ENCODE measurements at places on chromosomes 1 and 21.

GRCh38 chr1:176193023-176193422, 14.1 kb downstream of the COP1 start:
- no peak for DNase-seq

DNA sequence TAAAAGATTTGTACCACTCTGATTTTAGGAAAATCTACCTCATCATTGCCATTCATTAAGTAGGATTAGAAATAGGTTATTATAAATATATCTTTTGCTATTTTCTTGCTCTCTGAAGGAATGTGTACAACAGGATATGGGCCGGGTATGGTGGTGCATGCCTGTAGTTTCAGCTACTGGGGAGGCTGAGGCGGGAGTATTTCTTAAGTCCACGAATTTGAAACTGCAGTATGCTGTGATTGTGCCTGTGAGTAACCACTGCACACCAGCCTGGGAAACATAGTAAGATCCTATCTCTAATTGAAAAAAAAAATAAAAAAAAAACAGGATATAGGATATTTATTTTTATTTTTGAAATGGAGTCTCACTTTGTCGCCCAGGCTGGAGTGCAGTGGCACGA, 50.0 kb downstream of the CLIC4 start:
- no peak for DNase-seq

DNA sequence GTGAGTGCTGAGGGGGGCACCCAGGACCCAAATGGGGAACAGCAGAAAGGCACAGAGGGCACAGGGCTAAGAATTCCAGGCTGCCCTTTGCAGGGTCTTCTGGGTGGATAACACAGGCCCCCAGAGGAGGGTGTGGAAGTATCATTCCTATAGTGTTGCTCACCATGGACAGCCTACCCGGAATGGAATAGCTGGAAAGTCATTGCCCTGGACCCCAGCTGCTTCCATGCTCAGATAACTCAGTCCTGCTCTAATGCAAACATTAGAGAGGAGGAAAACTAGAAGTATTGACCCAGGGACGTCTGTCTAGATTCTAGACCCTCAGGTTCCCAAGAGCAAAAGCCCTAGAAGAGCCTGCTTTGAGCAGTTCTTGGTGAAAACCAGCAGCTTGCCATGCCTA, 24.7 kb downstream of the SLC6A17 start:
- no peak for DNase-seq

GRCh38 chr1:65459397-65459768, 38.9 kb downstream of the LEPR start:
- DNase-seq: peak; percentile 79

GRCh38 chr1:57091642-57092041, 125.8 kb upstream of the C8B start:
- no peak for DNase-seq

GRCh38 chr1:240174734-240175133, 83.1 kb downstream of the FMN2 start:
- DNase-seq: no peak

DNA sequence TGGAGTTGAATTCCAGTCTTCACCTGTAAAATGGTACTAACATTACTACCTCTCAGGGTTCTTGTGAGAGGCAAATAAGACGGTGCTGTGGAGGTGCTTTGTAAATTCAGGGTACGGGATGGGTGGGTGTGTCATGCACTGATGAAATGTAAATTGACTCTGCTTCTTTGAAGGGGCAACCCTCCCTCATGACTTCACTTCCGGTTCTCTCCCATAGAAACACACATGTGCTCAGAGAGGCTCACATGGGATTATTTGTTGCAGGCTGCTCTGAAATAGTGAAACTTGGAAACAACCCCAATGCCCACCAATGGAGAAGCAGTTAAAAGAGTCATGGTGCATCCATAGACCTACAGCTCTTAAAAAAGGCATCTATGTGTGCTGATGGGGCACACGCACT, 44.9 kb upstream of the SCMH1 start:
- DNase-seq: no peak

DNA sequence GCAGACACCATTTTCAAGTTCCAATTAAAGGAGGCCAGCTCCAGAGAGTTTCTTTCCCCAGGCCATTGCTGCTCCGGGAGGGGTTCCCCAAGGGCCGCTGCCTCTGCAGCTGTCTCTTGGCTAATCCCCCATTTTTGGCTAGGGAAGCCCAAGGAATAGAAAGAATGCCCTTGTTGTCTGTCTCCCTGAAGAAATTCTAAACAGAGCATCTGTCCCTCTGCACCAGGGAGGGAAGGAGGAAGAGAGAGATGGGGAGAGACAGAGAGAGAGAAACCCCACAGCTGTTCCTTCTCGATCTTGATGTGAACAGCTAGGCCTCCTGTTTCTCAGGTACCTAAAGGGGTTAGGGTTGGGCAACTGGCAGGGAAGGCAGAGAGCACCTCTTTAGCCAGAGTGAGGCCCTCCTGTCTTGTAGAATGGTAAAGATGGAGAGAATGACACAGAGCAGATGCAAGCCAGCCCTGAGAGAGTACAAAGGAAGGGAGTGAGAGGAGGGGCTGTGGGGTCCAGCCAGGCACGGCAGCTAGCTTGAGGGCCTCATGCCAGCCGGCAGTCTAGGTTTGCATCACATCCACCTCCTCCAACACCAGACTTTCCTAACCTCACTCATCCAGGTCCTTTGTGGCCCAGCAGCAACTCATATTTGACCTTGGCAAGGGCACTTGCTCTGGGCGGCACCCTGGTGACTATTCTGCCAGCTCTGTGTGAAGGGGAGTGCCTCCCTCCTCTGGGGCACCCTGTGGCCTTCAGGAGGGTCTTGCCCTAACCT, 13.1 kb downstream of the OPTC start:
- DNase-seq: no peak

DNA sequence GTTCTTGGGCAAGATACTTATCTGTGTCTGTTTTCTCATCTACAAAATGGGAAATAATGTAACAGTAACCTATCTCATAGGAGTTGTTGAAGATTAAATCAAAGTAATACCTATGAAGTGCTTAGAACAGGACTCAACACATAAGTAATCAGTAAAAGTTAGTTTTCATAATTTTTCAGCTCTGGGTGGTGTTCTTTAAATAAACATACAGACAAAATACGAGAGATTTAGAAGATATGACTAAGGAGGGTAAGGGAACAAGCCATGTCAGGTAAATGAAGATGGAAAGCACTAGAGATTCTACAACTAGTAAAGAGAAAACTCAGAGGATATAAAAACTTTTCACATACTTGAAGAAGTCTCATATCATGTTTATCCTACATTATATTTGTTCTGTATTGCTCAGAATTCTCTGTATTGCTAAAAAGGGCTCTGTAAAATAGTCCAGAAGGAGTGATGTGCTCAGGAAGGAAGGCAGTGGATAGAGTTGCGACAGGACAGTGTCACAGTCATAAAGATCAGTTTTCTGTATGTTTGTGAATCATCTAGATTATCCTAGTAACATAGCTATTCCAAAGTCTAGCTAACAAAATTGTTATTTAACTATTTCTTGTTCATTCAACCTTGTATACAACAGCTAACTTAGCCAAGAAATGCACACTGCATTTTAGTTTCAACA, 16.0 kb downstream of the LIN9 start:
- DNase-seq: no peak

DNA sequence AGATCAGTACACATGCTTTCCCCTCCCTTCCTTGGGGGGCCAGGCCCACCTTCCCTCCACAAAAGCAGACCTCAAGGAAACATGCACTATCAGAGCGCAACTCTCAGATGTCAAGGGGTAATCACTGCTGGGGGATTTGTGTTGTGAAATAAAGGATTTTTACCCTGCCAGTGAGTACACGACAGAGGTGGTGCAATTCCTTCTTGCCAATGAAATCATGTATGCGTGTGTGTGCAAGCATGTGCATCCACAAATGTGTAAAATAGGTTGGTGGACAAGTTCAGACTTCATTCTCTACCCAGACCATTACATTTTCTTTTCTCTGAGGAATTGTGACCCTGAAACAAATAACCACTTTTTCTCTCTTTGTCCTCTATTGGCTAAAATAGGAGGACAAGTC, 9.8 kb upstream of the NOS1AP start:
- DNase-seq: no peak

DNA sequence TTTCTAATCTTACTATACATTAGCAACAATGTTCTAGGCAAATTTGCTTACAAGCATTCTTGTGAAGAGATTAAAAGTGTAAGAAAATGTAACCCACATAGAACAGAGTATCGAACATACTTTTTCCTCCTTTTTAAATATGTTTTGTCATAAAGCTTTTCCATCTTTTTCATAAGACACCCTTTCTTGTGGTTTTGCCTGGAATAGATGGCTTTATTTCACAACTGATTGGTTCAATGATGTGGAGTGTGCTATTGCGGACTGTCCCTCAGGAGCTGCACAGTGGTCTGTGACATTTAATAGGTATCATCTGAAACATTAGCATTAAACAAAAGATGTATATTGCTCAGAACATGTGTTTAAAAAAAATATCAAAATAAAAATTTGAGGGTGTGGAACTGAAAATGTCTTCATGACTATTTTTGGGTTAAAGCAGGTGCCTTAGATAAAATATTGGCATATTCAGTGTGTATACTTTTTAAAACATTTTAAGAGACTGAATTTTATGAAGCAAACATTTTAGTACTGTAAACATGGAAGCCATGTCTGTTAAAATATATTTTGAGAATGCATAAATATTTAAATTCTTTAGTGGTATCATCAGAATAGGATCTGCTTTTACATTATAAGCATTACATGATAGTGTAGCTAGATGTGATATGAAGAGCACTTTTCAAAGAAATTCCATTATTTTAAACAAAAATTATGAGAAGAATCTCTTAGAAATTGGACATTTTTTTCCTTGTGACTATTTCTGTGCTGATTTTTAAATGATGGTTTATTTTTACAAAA, 48.3 kb upstream of the C1orf146 start:
- DNase-seq: no peak

DNA sequence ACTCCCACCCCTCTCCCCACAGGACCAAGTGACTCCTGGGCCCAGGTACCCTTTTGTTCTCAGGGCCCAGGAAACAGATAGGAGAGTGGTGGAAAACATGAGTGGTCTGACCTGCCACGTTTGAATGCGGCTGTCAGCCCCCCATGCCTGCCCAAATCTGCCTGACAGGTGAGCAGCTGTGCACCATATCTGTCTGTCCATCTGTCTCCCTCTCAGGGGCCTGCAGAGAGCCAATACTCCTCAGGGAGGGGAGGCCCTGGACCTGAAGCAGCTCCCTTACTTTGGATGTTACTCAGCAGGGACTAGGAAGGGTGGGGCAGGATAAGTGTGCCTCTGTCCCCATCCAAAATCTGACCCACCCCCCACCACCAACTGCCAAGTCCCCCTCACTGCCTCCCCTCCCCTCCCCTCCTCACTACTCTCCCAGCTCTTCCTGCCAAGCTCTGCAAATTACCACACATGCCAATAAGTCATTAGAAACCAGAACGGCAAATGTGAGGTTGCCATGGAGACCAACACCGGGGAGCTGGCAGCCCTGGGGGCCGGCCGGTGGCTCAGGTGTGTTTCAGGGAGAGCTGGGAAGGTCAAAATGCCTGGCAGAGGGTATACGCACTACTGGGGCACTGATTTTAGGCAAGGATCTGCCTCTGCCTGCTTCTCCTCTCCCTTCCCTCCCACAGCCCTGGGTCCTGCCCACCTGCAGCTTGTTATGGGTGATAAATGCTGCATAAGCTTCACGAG, 11.5 kb downstream of the LRRN2 start:
- peak; percentile 51 for DNase-seq

DNA sequence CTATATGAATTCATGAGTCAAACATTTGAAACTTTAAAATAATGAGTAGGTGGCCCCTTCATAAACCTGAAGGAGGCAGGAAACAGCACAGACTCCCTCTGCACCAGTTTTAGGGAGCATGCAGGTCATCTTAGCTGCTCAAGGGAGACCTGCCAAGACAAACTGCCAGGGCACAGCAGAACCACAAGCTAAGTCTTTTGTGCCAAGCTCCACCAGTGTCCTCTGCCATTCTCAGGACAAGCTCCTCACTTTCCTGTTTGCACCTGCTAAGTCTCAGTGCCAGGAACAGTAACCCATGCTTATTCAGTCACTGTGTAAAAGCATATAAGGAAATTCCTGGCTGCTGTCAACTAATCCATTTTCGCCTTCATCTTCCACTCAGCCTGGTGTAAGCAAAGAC, 368.9 kb downstream of the SEC16B start:
- DNase-seq: no peak

- no peak for DNase-seq
Observed at GRCh38 chr1:43309405-43310025, 8.7 kb downstream of the TIE1 start.

DNA sequence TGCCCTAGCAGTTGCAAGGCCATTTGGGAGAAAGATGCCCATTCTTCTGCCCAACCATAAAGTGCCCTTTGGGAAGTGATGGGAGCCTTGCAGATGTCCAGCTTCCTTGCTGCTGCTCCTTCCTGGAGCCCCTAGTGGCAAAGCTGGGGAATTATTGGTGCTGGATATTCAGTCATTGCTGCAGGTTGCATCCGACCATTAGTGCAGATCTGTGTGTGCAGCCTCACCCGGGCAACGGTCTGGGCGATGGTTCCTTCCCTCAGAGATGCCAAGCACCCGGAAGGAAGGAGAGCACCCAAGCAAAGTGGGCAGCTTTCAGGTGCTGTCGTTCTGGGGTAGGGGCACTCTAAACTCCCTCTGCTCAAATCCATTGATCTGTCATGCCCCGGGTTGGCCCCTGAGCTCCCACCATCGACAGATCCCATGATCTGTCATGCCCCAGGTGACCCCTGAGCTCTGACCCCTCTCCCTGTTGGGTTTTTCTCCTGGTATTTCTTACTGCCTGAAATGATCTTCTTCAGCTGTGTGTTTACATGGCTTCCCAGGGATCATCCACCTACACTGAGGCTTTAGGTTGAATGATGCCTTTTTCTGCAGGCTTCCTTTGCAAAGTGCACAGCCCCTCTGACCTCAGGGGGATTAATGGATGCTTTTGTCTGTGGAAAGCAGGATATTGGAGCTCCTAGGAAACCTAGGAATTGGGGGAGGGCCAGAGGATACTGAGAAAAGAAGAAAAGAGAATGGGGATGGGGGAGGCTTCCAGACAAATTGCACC, 467.5 kb downstream of the PTPRU start:
- peak; percentile 52 for DNase-seq

- peak; percentile 92 for DNase-seq
Observed at GRCh38 chr1:110150330-110151174, at the start of gene SLC6A17. SLC6A17 (plus strand) TSS chr1:110150494; CDS start chr1:110166930, 16,436 bp downstream.

DNA sequence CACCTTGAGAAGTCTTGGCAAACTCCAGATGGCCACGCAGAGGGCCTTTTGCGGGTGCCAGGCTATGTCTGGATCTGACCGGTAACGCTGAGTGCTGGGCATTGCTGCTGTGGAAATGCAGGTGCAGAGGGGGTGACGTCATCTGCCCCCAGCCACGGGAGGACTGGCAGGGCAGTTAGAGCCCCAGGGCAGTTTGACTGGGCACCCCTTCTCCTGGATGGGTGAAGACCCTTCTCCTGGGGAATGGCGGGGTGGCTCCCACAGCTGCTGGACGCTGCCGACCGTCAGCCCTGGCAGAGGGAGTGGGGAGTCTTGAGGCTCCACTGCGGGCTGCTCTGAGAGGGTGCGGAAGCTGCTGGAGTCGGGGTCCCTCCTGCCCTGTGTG, 12.6 kb upstream of the EDN2 start:
- DNase-seq: peak; percentile 85

GRCh38 chr1:58762806-58763205, 21.0 kb downstream of the JUN start:
- DNase-seq: no peak

- no peak for DNase-seq
Observed at GRCh38 chr1:10756842-10757241, 39.6 kb downstream of the CASZ1 start.

Measured in DMS53 (cell line).